ENCODE measurements at places on chromosomes 2 and 18.

DNA sequence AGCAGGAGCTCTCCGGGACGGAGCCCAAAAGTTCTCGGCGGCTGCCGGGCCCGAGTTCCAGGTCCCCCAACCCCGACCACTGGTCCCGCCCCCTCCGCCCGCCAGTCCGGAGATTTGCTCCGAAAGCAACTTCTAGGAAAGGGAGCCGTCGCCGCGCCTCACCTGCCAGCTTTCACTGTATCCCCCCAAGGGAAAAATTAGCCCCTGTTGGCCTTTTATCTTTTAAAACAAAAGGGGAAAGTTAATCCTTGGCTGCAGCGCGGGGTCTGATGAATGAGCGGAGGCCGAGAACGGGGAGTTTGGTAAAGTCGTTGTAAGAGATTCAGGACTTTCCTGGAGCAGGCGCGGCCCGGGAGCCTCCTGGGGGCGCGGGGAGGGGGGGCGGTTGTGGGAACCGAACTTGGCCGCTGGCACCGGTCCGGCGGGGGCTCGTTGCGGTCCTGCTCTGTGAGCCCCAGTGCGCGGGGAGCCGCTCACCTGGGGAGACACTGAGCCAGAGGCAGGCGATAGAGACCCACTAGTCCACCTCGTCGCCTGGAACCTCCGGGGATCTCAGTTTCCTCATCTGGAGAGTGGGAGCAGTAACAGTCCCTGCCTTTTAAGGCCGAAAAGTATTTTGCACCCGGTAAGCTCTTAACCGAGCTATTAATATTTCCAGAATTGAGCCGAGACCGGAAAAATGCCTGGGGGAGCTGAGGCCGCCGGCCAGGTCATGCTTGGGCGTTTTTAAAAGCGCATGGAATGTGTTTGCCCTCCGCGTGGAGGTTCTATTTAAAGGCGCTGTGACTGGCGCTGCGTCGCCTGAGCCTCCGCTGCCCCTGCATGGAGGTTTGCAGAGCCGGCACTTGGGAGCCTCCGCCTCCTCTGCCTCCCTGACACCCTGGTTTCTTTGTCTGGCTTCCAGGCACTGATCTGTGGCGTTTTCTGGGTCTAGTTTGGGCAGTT, 1.1 kb downstream of the EFHD1 start:
- DNase-seq = no peak
- peaks cover 4% of the 10 kb centered on the region for H3K4me1 ChIP-seq
- no peak overlapping the region for H3K4me3 ChIP-seq
- H3K36me3 ChIP-seq = no peaks in the 10 kb centered on the region
- no peak overlapping the region for H3K27ac ChIP-seq
- no peaks in the 10 kb centered on the region for H3K27me3 ChIP-seq

GRCh38 chr2:121095257-121096080, 189.5 kb downstream of the TFCP2L1 start:
- no peaks in the 10 kb centered on the region for H3K36me3 ChIP-seq
- H3K27ac ChIP-seq = no peak overlapping the region
- no peak overlapping the region for H3K4me3 ChIP-seq

DNA sequence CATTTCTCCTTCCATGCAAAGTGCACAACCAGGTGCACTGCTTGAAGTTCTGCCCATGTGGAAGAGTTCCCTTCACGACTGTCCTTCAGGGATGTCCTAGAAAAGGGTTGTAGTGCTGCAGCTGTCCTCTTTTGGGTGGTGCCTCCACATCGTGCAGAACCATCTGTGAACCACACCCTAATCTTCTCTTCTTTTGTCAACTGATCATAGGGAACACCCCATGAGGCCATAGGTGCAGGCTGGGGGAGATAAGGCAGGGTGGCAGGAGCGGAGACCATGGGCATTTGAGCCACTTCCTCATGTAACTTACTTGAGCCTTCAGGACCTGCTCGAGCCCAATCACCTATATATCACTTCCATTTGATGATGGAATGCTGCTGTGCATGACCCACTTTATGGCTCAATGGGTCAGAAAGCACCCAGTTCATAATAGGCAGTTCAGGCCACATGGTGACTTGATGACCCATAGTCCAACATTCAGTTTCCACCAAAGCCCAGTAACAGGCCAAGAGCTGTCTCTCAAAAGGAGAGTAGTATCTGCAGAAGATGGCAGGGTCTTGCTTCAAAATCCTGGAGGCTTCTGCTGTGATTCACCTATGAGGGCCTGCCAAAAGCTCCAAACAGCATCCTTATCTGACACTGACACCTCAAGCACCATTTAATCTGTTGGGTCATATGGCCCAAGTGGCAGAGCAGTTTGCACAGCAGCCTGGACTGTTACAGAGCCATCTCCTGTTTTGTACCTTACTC, 84.7 kb upstream of the CYRIA start:
- no peak overlapping the region for H3K27ac ChIP-seq
- H3K4me1 ChIP-seq = no peaks in the 10 kb centered on the region
- no peaks in the 10 kb centered on the region for H3K27me3 ChIP-seq
- DNase-seq = no peak

- H3K27ac ChIP-seq = no peak overlapping the region
- peak; percentile 9 for DNase-seq
- no peak overlapping the region for H3K4me3 ChIP-seq
- no peaks in the 10 kb centered on the region for H3K4me1 ChIP-seq
These were observed 158.0 kb downstream of the BARD1 start for GRCh38 chr2:214651451-214651850.

GRCh38 chr2:85709401-85709811, 15.2 kb downstream of the GNLY start:
- H3K4me3 ChIP-seq = no peak overlapping the region
- no peak for DNase-seq
- H3K27me3 ChIP-seq = no peaks in the 10 kb centered on the region
- H3K36me3 ChIP-seq = no peaks in the 10 kb centered on the region
- peaks cover 31% of the 10 kb centered on the region for H3K4me1 ChIP-seq

GRCh38 chr2:60834270-60834717, 47.1 kb upstream of the REL start:
- H3K4me3 ChIP-seq = no peak overlapping the region
- H3K36me3 ChIP-seq = no peaks in the 10 kb centered on the region
- peaks cover 33% of the 10 kb centered on the region for H3K27me3 ChIP-seq
- H3K27ac ChIP-seq = no peak overlapping the region
- no peaks in the 10 kb centered on the region for H3K4me1 ChIP-seq
- no peak for DNase-seq

GRCh38 chr2:132884705-132885104, 214.7 kb upstream of the LYPD1 start:
- H3K27me3 ChIP-seq = no peaks in the 10 kb centered on the region
- H3K27ac ChIP-seq = no peak overlapping the region
- no peaks in the 10 kb centered on the region for H3K36me3 ChIP-seq
- no peaks in the 10 kb centered on the region for H3K4me1 ChIP-seq

- H3K4me1 ChIP-seq = peaks cover 33% of the 10 kb centered on the region
- H3K36me3 ChIP-seq = no peaks in the 10 kb centered on the region
- peak; percentile 58 for DNase-seq
- peak overlapping the region; percentile 79 for H3K4me3 ChIP-seq
- H3K27ac ChIP-seq = peak overlapping the region; percentile 91
These were observed 912 bp upstream of the LAPTM4A start for GRCh38 chr2:20052229-20052851.

DNA sequence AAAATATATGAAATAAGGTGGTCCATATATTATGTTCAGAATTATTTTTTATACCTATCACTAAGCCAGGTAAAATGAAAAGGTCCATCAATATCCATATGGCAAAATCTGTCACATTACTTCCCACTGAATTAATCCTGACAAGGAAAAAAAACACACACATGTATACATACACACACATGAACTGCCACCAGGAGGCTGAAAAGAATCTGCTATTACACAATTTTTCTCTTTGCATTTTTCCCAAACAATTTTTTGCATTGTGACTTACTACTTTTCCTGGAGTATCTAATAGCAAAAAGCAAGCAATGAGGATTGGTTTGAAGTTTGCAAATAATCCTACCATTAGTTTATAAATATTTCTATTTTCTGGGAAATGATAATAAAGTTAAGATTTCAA, 128.2 kb upstream of the CD226 start:
- 0 out of 2 replicates have a peak, but pooled peaks cover 3% of the 10 kb centered on the region for H3K36me3 ChIP-seq
- H3K4me1 ChIP-seq = no peaks in the 10 kb centered on the region
- no peaks in the 10 kb centered on the region for H3K27me3 ChIP-seq

DNA sequence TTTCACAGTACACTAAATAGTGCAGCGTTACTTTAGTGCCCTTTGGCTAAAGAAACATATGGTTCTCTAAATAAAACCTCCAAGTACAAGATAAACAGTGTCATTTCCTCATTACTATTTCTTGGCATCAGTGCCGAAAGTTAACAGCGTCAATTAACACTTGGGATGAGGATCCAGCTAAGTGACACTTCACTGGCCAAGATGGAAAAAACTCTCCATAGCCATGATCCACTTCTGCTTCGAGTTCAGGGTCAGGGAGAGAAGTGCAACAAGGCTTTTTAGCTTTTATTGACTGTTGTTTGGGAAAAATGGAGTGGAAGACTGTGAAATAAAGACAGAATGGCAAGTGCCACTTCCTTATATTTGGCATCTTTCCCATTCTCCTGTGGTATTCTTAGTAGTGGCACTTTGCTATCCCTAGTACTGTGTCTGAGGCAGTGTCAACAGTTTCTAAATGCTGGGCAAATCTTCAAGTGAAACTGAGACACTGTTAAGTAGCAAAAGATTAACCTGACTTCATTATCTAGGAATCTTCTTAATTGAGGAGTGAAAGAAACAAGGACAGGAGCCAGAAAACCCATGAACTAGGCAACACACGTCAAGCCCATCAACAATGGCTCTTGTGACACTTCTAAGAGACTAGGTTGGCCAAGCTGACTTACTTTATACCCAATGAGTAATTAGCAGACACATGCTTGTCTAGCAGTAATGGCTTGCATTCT, 222.5 kb upstream of the SESTD1 start:
- H3K4me1 ChIP-seq = no peaks in the 10 kb centered on the region
- no peak overlapping the region for H3K4me3 ChIP-seq
- no peaks in the 10 kb centered on the region for H3K27me3 ChIP-seq
- DNase-seq = no peak
- no peaks in the 10 kb centered on the region for H3K36me3 ChIP-seq

GRCh38 chr18:58721566-58722239, 50.4 kb downstream of the MALT1 start:
- H3K4me3 ChIP-seq = no peak overlapping the region
- no peaks in the 10 kb centered on the region for H3K4me1 ChIP-seq
- no peak overlapping the region for H3K27ac ChIP-seq
- H3K36me3 ChIP-seq = no peaks in the 10 kb centered on the region
- DNase-seq = no peak

- peaks cover 55% of the 10 kb centered on the region for H3K4me1 ChIP-seq
- H3K27me3 ChIP-seq = no peaks in the 10 kb centered on the region
- peak overlapping the region; percentile 91 for H3K27ac ChIP-seq
- no peak overlapping the region for H3K4me3 ChIP-seq
- DNase-seq = peak; percentile 96
These were observed 3.8 kb upstream of the SESTD1 start for GRCh38 chr2:179268277-179268925.

- H3K4me1 ChIP-seq = no peaks in the 10 kb centered on the region
- H3K36me3 ChIP-seq = no peaks in the 10 kb centered on the region
These were observed 59.1 kb upstream of the TMEM178A start for GRCh38 chr2:39606585-39606984.

- H3K36me3 ChIP-seq = no peaks in the 10 kb centered on the region
- no peak for DNase-seq
- H3K27me3 ChIP-seq = no peaks in the 10 kb centered on the region
- H3K27ac ChIP-seq = no peak overlapping the region
- no peak overlapping the region for H3K4me3 ChIP-seq
These were observed 473.9 kb downstream of the ARHGAP15 start for GRCh38 chr2:143603035-143603655.

GRCh38 chr2:191938779-191939178, 91.9 kb upstream of the CAVIN2 start:
- no peak overlapping the region for H3K27ac ChIP-seq
- 0 out of 2 replicates have a peak, but pooled peaks cover 2% of the 10 kb centered on the region for H3K27me3 ChIP-seq
- no peaks in the 10 kb centered on the region for H3K36me3 ChIP-seq
- DNase-seq = no peak
- no peaks in the 10 kb centered on the region for H3K4me1 ChIP-seq

- no peaks in the 10 kb centered on the region for H3K36me3 ChIP-seq
- DNase-seq = no peak
- no peak overlapping the region for H3K4me3 ChIP-seq
- no peaks in the 10 kb centered on the region for H3K27me3 ChIP-seq
These were observed 5.0 kb upstream of the NTSR2 start for GRCh38 chr2:11674983-11675382.

GRCh38 chr2:152766928-152767327, 48.5 kb downstream of the ARL6IP6 start:
- no peak overlapping the region for H3K27ac ChIP-seq
- H3K4me1 ChIP-seq = no peaks in the 10 kb centered on the region

DNA sequence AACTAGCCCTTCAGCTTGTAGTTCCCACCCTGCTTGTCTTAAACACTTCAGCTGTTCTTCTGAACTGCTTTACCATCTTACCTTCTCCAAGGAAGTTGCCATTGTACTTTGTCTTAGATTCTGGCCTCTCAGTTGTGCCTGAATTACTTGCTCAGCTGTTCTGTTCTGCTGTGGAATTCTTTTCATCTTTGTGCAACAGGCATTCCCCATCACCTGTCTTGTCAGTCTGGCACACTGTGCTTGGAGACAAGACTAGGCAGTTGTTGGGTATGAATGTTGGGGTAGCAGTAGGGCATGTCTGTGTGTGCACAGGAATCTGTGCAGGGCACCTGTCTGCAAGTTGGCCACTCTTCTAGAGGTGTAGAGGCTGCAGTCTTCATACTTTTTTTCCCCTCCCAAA, 38.7 kb downstream of the PHLPP1 start:
- H3K36me3 ChIP-seq = no peaks in the 10 kb centered on the region
- H3K4me1 ChIP-seq = peaks cover 40% of the 10 kb centered on the region
- H3K27ac ChIP-seq = no peak overlapping the region
- H3K4me3 ChIP-seq = no peak overlapping the region
- H3K27me3 ChIP-seq = no peaks in the 10 kb centered on the region

GRCh38 chr2:206250041-206250897, 24.2 kb upstream of the ZDBF2 start:
- no peaks in the 10 kb centered on the region for H3K4me1 ChIP-seq
- no peak overlapping the region for H3K27ac ChIP-seq
- no peak for DNase-seq
- no peaks in the 10 kb centered on the region for H3K27me3 ChIP-seq
- H3K36me3 ChIP-seq = no peaks in the 10 kb centered on the region

GRCh38 chr18:32271672-32272208, 81.9 kb downstream of the MEP1B start:
- peak; percentile 30 for DNase-seq
- no peaks in the 10 kb centered on the region for H3K36me3 ChIP-seq
- no peaks in the 10 kb centered on the region for H3K4me1 ChIP-seq
- no peaks in the 10 kb centered on the region for H3K27me3 ChIP-seq

- H3K36me3 ChIP-seq = no peaks in the 10 kb centered on the region
- H3K4me3 ChIP-seq = no peak overlapping the region
- no peaks in the 10 kb centered on the region for H3K27me3 ChIP-seq
- H3K27ac ChIP-seq = no peak overlapping the region
These were observed 220.9 kb upstream of the REV1 start for GRCh38 chr2:99710721-99711120.

- H3K4me1 ChIP-seq = peaks cover 42% of the 10 kb centered on the region
- peaks cover 34% of the 10 kb centered on the region for H3K36me3 ChIP-seq
- peak; percentile 45 for DNase-seq
- H3K4me3 ChIP-seq = no peak overlapping the region
- H3K27ac ChIP-seq = peak overlapping the region; percentile 79
- H3K27me3 ChIP-seq = no peaks in the 10 kb centered on the region
These were observed 90.3 kb downstream of the SPATS2L start for GRCh38 chr2:200396781-200397242.

GRCh38 chr2:178251151-178251955, 57.0 kb downstream of the OSBPL6 start:
- no peaks in the 10 kb centered on the region for H3K36me3 ChIP-seq
- DNase-seq = no peak
- no peak overlapping the region for H3K4me3 ChIP-seq

GRCh38 chr2:15860760-15861159, 79.6 kb upstream of the MYCN start:
- no peaks in the 10 kb centered on the region for H3K4me1 ChIP-seq
- H3K36me3 ChIP-seq = no peaks in the 10 kb centered on the region
- H3K27ac ChIP-seq = no peak overlapping the region
- H3K27me3 ChIP-seq = no peaks in the 10 kb centered on the region
- DNase-seq = no peak
- no peak overlapping the region for H3K4me3 ChIP-seq
